ENCODE measurements at places on chromosomes 13 and 19. TPM values are rescaled to one million over a fixed set of nuclear protein-coding genes. Genes with fewer than 3 reads are reported as not detected.

- no peak for DNase-seq
- H3K4me3 ChIP-seq, result no peak overlapping the region
- H3K36me3 ChIP-seq, result no peaks in the 10 kb centered on the region
- H3K27me3 ChIP-seq, result no peaks in the 10 kb centered on the region
Measured at GRCh38 chr13:33279414-33280278, 5.9 kb downstream of the STARD13 start.

DNA sequence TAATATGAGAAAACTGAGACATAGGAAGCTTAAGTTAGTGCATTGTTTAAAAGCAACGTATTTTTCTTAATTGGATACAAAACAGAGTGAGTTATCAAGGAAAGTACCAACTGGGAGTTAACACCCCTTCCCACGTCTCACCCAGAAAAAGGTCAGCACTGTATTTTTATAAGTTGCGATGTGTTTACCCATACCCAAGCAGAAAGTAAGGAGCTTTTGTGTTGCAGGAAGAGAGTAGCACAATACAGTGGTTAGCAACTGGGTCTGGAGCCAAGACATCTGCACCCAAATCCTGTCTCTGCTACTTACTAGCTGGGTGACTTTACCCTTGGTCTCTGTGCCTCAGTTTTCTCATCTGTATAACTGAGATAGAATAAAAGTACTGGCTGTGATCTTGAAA is 34.3 kb downstream of the FAM216B start:
- H3K4me3 ChIP-seq, result no peak overlapping the region
- no peak overlapping the region for H3K27ac ChIP-seq
- no peak for DNase-seq
- H3K36me3 ChIP-seq, result no peaks in the 10 kb centered on the region

DNA sequence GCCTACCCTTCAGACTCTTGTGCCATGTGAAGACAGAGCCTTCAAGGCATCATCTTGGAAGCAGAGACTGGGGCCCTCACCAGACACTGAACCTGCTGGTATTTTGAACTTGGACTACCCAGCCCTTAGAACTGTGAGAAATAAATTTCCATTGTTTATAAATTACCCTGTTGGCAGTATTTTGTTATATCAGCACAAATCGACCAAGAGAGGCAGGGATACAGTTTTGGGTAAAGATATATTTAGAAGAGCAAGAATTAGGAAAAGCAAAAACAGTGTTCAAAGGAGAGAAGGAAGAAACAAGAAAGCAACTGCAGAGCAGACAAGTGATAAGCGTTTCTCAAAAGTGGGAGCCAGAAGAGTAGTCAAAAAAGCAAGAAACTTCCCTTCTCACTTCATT is 600.8 kb downstream of the DCT start:
- no peaks in the 10 kb centered on the region for H3K36me3 ChIP-seq
- no peak overlapping the region for H3K4me3 ChIP-seq
- no peaks in the 10 kb centered on the region for H3K27me3 ChIP-seq
- DNase-seq, result no peak

DNA sequence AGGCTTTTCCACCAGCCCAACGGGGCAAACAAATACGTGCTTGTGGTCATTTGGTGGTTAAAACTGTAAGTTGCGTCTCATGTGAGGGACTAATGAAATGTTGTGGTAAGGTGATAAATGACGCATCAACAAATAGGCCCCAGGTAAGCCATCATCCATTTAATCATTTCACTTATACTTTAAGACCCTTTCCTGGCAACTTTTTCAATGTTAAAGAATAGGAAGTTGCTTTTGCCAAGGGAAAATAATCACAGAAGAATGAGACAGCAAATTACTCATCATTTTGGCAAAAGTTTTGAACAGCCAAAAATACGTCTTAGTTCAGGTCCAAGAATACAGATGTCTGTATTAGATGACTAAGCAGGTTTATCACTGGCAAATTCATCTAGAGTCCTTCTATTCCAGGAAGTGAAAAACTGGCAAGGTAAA is 660.4 kb downstream of the SLITRK1 start:
- no peaks in the 10 kb centered on the region for H3K27me3 ChIP-seq
- H3K36me3 ChIP-seq, result no peaks in the 10 kb centered on the region
- no peaks in the 10 kb centered on the region for H3K4me1 ChIP-seq
- H3K27ac ChIP-seq, result no peak overlapping the region

DNA sequence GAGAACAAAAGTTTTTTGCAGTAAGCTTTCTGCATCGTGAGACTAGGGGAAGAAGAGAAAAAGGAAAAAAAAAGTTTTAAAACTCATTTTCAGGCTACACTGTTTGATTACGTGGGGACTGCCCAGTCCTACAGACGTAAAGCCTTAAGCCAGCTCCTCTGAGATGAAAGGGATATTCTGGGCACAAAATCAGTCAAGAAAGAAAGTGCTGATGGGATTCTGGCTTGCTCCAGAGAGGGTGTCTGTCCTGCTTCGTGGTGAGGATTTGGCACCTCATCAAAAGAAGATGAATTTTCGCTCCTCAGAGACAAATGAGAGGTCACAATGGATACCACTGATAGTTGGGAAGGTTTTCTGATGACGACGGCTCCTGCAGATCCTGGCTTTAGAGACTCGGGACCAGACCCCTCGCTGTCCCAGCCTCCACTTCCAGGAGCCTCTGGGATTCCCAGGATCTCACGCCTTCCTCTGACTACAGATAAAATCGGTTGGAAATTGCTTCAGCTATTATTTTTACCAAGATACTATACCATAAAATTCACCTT is 9.7 kb downstream of the TEX29 start:
- no peak for DNase-seq
- no peaks in the 10 kb centered on the region for H3K36me3 ChIP-seq
- no peak overlapping the region for H3K27ac ChIP-seq
- H3K4me3 ChIP-seq, result no peak overlapping the region
- H3K4me1 ChIP-seq, result no peaks in the 10 kb centered on the region
- H3K27me3 ChIP-seq, result no peaks in the 10 kb centered on the region

- H3K27me3 ChIP-seq, result no peaks in the 10 kb centered on the region
- DNase-seq, result no peak
- no peak overlapping the region for H3K27ac ChIP-seq
- H3K4me1 ChIP-seq, result peaks cover 21% of the 10 kb centered on the region
- H3K4me3 ChIP-seq, result no peak overlapping the region
Measured at GRCh38 chr13:111165241-111166010, 50.3 kb downstream of the ARHGEF7 start.

DNA sequence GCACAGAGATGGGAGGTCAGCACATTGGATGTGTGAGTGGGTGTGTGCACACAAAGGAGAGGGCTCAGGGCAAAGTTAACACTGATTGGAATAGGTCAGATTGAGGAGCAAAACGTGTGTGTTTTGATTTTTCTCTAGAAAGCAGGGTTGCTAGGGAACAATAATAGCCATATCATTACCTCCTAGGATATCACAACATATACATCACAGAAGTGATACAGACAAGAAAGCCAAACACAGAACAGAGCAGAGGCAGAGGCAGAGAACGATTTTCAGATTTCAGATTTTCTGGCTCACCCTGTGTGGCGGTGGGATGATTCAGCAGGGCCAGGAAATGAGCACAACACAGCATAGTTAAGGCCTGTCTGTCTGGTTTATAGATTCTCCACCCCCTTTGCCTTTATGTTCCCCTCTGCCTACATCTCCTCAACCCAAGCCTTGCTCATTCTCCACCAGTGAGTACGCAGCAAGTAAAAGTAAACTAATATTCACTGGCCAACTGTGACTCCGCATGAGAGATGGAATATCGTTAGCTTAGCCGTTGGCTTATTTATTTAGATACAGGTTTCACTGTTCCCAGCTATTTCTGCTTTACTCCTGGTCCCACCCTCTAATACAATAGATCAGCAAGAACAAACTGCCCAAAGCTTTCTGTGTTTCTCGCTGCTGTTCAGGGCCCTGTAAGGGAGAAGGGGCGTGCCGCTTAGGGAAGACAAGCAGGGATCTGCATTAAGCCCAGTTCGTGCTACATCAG is 182.7 kb upstream of the TSC22D1 start:
- H3K27ac ChIP-seq, result no peak overlapping the region
- DNase-seq, result no peak
- no peak overlapping the region for H3K4me3 ChIP-seq

BRCA2 gene
- 14.2 TPM for total RNA-seq

ATP12A gene
- total RNA-seq, result 6.1 TPM

ZNF699 gene
- total RNA-seq, result 5.5 TPM

- H3K36me3 ChIP-seq, result peaks cover 8% of the 10 kb centered on the region
- peak overlapping the region; percentile 73 for H3K27ac ChIP-seq
- peaks cover 29% of the 10 kb centered on the region for H3K4me1 ChIP-seq
- H3K4me3 ChIP-seq, result peak overlapping the region; percentile 95
- DNase-seq, result no peak
Measured at GRCh38 chr19:12800923-12801465, 606 bp downstream of the PRDX2 start.

GRCh38 chr19:57075801-57076492 is 43.8 kb upstream of the USP29 start:
- no peak overlapping the region for H3K4me3 ChIP-seq
- no peaks in the 10 kb centered on the region for H3K27me3 ChIP-seq
- no peaks in the 10 kb centered on the region for H3K4me1 ChIP-seq
- no peak overlapping the region for H3K27ac ChIP-seq
- DNase-seq, result no peak
- no peaks in the 10 kb centered on the region for H3K36me3 ChIP-seq

DNA sequence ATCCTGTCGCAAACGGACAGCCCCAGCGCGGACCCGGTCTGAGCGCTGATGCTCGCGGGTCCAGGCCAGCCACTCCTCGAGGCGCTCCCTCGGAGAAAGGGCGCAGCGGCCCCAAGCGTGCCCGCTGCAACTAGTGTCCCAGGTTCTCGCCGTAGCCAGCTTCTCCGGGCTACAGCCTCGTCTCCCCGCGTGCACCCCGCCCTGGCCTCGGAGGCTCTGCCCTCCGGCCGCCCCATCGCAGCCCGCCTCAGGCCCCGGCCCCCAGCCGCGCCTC is 487 bp downstream of the FLT1 start:
- H3K4me3 ChIP-seq, result no peak overlapping the region
- DNase-seq, result no peak
- H3K27me3 ChIP-seq, result no peaks in the 10 kb centered on the region
- no peaks in the 10 kb centered on the region for H3K4me1 ChIP-seq
- H3K36me3 ChIP-seq, result no peaks in the 10 kb centered on the region
- H3K27ac ChIP-seq, result no peak overlapping the region

- peak overlapping the region; percentile 77 for H3K4me3 ChIP-seq
- no peaks in the 10 kb centered on the region for H3K36me3 ChIP-seq
- H3K27ac ChIP-seq, result peak overlapping the region; percentile 61
- H3K27me3 ChIP-seq, result no peaks in the 10 kb centered on the region
- no peak for DNase-seq
Measured at GRCh38 chr19:52786078-52786463, 520 bp downstream of the ZNF600 start.

GRCh38 chr13:109762791-109763190 is 23.6 kb downstream of the IRS2 start:
- H3K27ac ChIP-seq, result no peak overlapping the region
- H3K27me3 ChIP-seq, result no peaks in the 10 kb centered on the region
- no peak overlapping the region for H3K4me3 ChIP-seq
- peaks cover 10% of the 10 kb centered on the region for H3K4me1 ChIP-seq
- DNase-seq, result no peak

GRCh38 chr19:42066075-42066754 is 3.8 kb downstream of the GRIK5 start:
- H3K27me3 ChIP-seq, result peaks cover 16% of the 10 kb centered on the region
- no peak overlapping the region for H3K4me3 ChIP-seq
- H3K36me3 ChIP-seq, result no peaks in the 10 kb centered on the region
- H3K4me1 ChIP-seq, result no peaks in the 10 kb centered on the region
- H3K27ac ChIP-seq, result no peak overlapping the region
- no peak for DNase-seq

GRCh38 chr13:111183959-111184358 is 68.8 kb downstream of the ARHGEF7 start:
- no peaks in the 10 kb centered on the region for H3K36me3 ChIP-seq
- H3K4me1 ChIP-seq, result peaks cover 96% of the 10 kb centered on the region
- peak overlapping the region; percentile 18 for H3K4me3 ChIP-seq
- no peak overlapping the region for H3K27ac ChIP-seq
- H3K27me3 ChIP-seq, result no peaks in the 10 kb centered on the region

- H3K4me1 ChIP-seq, result peaks cover 19% of the 10 kb centered on the region
- peak overlapping the region; percentile 73 for H3K27ac ChIP-seq
- H3K27me3 ChIP-seq, result no peaks in the 10 kb centered on the region
- no peaks in the 10 kb centered on the region for H3K36me3 ChIP-seq
Measured at GRCh38 chr19:952049-952679, 26.3 kb downstream of the ARID3A start.

- H3K4me3 ChIP-seq, result peak overlapping the region; percentile 19
- peaks cover 37% of the 10 kb centered on the region for H3K36me3 ChIP-seq
- peak; percentile 47 for DNase-seq
- no peak overlapping the region for H3K27ac ChIP-seq
- no peaks in the 10 kb centered on the region for H3K27me3 ChIP-seq
Measured at GRCh38 chr19:34217952-34218817, 36.2 kb upstream of the GARRE1 start.

- H3K27me3 ChIP-seq, result no peaks in the 10 kb centered on the region
- no peak overlapping the region for H3K4me3 ChIP-seq
- H3K36me3 ChIP-seq, result no peaks in the 10 kb centered on the region
Measured at GRCh38 chr19:32197896-32198882, 147.2 kb upstream of the ZNF507 start.

GRCh38 chr13:103133556-103133955 is 67.3 kb upstream of the SLC10A2 start:
- H3K4me3 ChIP-seq, result no peak overlapping the region
- H3K27ac ChIP-seq, result no peak overlapping the region
- no peaks in the 10 kb centered on the region for H3K36me3 ChIP-seq
- H3K4me1 ChIP-seq, result no peaks in the 10 kb centered on the region
- no peaks in the 10 kb centered on the region for H3K27me3 ChIP-seq

DNA sequence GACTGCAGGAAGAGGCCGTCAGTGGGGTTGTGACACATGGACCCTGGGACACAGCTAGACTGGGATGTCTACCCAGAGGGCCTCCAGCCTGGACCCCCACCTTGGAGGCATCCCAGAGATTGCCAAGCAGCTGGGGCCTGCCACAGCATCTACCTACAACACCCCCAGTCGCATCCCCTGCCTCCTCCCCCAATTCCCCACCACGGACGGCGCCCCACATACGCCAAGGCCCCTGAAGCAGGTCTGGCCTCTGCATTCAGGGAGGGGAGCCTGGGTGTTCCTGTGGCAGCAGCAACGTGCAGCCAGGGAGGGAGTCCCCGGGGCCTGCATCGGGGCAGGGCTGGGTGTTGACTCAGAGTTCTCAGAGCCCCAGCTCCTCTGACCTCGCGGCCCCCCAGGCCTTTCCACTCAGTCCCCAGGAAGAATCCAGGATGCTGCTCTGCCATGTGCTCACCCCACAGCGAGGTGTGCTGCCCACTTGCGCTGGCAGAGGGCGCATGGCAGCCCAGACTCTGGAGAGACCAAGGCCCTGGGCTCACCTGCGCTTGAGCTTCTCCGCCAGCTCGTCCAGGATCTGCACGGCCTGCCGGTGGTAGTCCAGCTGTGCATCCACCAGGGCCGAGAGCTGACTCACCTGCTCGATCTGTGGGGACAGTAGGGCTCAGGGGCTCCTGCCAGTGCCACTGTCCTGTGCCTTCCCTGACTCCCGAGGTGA is 19.6 kb downstream of the MPND start:
- no peak overlapping the region for H3K27ac ChIP-seq
- no peak overlapping the region for H3K4me3 ChIP-seq
- no peak for DNase-seq
- H3K4me1 ChIP-seq, result no peaks in the 10 kb centered on the region
- no peaks in the 10 kb centered on the region for H3K27me3 ChIP-seq

Data from CD8-positive, alpha-beta memory T cell (primary cell).